ENCODE measurements at places on chromosomes 2 and 18.
A peak's percentile ranks its signal among the peaks of the same experiment; 100 is the strongest.

GRCh38 chr2:191957996-191958860 lies 111.3 kb upstream of the CAVIN2 start:
- no peak for DNase-seq

DNA sequence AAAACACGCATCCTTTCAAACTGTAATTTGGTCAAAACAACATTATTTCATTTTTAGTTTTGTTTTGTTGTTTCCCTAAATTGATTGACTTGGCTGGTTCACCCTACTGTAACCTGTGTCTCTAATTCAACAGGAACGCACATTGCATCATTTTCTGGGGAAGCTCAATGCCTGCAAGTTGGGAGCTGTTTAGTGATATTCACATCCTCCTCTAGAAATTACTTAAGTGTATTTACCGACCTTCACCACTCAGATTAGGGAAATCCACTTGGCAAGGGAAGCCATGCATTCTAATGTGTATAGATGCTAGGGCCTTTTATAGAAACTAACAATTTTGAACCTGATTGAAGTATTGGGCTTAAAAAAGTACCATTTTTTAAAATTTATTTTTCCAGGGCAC lies 7.3 kb upstream of the TPO start:
- no peak for DNase-seq

DNA sequence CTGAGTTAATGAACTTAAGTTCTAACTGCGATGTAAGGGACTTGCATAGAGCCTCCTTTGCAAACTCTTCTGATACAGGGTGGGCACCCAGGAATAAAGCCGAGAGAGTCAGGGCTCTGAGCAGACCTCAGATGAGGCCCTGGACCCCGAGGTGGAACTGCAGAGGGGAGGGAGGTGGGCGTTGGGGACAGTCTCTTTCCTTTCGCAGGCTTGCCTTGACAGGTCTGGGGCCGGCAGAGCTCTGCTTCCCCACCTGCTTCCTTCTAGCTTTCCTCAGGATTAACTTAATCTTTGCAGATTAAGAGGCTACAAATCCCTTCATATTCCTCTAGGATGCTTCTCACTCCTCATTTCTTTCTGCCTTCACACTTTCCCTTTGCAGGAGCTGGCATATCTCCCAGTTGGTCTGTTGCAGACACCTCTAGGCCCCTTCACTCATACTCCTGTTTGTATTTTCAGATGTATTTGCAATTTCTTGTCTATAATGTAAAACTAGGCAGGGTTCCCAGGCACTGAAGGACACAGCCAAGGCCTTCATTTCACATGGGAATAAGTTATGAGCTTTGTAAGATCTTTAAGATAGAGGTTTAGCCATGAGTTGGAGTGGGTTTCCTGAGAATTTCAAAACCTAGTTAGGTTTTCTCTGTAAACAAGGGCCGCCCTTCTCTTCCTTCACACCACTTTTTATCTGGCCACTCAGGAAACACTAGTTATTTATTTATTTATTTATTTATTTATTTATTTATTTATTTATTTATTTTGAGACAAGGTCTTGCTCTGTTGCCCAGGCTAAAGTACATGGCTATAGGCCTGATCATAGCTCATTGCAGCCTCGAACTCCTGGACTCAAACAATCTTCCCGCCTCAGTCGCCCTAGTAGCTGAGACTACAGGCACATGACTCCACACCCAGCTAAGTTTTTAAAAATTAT lies 70.9 kb downstream of the MTCL1 start:
- no peak for DNase-seq

DNA sequence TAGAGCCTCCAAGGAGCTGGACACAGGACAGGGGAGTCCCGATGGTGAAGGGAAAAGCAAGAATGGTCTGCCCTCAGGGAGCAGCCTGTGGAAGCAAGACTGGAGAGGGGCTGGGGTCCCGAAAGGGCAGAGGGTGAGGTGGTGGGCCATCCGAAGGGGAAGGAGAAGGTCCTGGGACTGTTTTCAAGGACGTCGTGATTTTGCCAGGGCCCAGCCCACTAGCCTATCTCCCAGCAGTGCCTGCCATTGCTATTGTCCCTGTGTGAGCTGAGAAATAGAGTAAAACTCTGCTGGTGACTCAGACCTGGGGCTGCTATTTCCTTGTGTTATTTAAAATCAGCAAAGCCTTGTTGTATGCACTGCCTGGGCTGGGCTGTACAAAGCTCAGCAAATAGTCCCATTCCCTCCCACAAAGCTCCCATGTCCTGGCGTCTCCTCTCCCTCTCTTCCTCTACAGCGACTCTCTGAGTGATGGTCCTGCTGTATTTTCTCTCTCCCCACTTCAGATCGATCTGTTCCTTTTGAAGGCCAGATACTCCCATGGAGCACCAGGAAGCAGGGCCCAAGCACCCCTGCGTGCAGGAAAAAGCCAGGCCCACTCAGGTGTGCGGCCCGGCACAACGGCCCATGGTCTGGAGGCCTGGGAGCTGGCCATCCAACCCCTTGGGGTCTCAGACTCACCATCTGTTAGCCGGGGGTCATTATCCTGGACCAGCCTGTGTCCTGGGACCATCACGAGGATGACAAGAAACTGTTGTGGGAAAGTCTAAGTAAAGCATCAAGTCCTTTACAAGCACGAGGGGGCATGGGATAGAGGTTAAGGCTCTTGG lies 65.0 kb upstream of the OTOF start:
- peak; percentile 17 for DNase-seq

DNA sequence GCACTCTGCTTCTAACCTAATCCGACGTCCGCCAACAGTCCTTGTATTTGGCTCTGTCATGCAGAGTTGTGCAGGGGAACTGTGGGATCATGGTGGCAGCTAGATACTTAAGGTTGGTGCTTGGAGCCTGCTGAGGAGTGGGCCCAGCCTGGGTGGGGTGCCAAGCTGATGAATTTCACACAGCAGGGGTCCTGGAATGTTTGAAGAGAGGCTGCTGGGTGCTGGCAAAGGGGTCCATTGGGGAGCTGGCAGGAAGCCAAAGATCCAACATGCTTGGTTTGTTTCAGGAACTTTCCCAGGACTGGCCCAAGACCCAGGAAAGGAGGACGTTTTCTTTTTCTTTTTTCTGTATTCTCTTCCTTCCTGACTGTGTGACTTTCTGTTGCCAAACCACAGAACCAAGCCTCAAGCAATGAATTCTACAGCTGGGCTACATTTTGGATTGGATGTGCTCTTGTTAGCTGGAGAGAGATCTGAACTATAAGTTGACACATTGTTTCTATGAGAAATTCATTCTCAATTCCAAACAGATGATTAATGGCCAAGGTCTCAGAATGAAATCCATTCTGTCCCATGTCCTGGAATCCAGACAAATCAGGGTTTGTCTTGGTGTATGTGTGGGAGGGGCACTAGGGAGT lies 49.9 kb downstream of the DHRS9 start:
- no peak for DNase-seq

DNA sequence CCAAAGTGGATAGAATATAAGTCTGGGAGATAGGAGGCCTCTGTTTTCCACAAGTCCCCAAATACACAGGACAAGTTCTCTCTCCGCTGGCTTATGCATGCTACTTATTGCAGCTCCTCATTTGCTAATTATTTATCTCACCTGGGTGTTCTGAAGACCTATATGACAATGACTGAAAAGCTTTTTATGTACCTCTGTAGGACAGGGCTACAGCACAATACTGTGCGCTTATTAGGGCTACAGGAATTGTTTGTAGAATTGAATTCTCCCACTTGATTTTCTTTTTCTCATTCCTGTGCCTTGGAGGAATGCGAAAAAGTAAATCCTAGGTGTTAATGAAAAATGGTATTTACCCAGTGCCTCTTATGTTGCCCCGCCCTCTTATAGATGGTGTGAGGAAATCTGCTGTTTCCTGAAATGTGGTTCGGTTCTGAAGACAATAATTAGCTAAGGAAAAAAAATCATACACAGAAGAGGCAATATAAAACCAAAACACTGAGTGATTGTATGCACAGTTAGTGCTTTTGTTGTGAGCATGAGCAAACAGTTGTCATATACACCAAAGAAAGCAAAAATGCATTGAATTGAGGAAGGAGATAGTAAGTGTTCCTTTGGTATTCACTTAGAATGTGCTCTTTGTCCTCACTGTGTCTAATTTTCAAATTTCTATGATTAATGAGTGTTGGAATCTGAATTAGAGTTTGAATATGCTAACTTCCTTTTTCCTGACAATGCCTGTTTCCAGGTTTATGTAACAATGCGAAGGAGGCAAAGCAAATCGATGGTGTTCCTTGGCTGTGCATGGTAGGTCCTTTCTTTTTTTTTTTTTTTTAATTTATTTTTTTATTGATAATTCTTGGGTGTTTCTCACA lies 78.7 kb upstream of the PNPT1 start:
- no peak for DNase-seq

DNA sequence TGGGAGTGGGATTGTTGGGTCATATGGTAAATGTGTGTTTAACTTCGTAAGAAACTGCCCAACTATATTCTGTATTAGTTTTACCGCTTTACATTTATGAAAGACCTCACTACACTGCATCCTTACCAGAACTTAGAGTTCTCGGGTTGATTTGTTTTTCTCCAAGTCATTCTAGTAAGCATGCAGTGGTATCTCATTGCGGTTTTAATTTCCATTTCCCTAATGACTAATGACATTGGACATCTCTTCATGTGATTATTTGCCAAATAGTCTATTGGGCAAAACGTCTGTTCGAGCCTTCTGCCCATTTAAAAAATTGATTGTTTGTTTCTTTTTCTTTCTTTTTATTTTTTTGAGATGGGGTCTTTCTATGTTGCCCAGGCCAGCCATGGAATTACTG lies 6.8 kb downstream of the FBLN7 start:
- no peak for DNase-seq

- DNase-seq = no peak
Observed at GRCh38 chr18:23887035-23887434, 127.5 kb upstream of the TTC39C start.

DNA sequence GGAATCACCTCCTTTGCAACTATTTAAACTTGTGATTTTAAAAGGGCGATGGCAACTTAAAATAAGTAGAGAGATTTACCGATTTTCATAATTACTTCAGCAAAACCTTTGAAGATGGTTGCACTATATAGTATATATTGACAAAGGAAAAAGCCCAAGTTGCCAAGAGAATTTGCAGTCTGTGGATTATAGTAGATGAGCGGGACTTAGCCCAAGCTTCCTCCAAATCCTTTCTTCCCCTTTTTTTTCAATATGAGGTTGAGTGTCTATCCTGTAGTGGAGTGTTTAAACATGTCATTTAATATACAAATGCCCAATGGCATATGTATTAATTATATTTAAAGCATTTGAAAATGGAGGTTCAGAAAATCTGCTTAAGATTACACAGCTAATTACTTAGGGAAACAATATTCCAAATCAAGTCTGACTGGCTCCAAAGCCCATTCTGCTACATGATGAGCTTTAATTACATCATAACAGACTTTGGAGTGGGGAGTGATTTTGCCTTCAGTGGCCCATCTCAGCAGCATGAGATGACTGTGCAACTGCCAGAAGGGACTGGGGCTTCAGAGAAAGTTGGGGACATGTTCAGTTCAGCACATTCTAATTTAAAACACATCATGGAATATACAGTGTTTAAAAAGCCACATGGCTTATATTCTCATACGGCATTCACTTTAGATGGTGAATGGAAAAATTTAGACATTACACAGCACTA lies 73.2 kb downstream of the COL3A1 start:
- DNase-seq = no peak

GRCh38 chr2:121282800-121283385 lies 2.1 kb downstream of the TFCP2L1 start:
- no peak for DNase-seq

- no peak for DNase-seq
Observed at GRCh38 chr2:190571686-190572085, 37.2 kb upstream of the NEMP2 start.

GRCh38 chr18:34821669-34822210 lies 111.6 kb downstream of the DTNA start:
- no peak for DNase-seq

- DNase-seq = no peak
Observed at GRCh38 chr2:236536727-236537398, 32.8 kb upstream of the ACKR3 start.

DNA sequence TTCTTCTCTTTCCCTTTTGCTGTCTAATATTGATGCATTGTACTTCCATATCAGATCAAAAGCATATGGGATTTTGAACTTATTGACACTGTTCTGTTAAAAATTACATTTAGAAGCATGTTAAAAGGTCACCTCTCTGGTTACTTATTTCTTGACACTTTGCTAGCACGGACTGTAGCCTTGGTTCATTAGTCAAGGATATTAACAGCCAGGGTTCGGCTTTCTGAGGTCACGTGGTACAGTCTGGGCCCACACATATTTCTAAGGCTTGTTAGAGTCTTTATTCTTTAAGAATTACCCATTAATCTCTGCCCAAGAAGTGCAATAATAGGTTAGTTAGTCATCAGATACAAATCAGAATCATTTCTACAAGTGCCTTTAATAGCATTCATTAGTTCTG lies 1035.8 kb upstream of the FANCL start:
- no peak for DNase-seq

DNA sequence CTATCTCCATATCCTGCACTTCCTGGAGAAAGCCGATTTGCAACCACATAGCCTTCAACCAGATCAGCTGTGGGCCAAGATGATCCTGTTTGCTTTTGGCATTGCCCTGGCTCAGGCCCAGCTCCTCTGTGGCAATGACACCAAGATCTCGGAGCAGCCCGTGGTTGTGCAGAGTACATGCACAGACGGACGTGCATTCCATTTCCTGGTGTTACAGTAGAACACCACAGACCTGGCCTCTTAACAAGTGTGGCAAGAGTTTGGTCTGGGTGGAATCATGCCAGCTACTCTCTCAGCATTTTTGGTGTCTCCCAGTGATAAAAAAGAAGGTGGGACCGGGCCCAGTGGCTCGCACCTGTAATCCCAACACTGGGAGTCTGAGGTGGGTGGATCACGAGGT lies 20.0 kb downstream of the MALT1 start:
- DNase-seq = no peak

- DNase-seq = no peak
Observed at GRCh38 chr2:110101901-110102803, 13.5 kb downstream of the MALL start.

DNA sequence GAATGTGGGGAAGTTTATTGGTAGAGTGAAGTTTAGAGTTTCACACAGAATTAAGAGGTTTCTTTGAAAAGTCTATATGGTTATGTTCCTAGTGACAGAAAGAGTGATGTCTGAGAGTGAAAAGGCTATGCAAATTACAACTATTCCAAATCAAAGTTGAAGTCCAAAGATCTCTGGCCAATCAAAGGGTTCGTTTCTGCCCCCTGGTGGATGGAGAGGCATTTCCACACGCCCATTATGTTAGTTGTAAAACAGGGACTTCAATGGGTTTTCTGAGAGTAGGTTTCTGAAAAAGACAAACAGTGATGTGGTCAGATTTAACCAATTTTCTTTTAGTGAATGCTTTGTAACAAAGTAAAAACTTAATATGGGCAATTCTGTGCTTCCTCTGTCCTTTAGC lies 441.5 kb upstream of the POU3F3 start:
- DNase-seq = no peak

DNA sequence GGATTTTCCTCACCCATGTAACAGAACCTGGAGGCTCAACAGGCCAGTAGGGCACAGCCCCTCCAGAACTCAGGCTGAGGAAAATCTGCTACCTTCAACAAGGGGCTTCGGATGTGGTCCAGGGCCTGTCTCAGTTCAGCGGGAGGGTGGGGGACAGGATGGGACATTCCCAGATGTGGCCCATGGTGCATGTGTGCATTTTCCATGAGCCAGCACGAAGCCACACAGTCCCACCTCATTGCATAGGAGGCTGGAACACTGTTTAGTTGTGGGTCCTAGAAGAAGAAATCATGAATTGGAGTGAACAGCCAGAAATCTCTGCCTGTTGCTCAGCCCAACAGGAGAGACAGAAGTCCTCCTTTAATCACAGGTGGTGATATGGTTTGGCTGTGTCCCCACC lies 469.6 kb upstream of the MYT1L start:
- no peak for DNase-seq

- DNase-seq = no peak
Observed at GRCh38 chr18:35467624-35468016, 30.1 kb downstream of the INO80C start.

Measured in Caco-2 (cell line).